ENCODE measurements at places on chromosomes 11 and 22. TPM values are rescaled to one million over a fixed set of nuclear protein-coding genes. Genes with fewer than 3 reads are reported as not detected.

The RGL4 gene
- not detected for total RNA-seq

The GLYAT gene
- 1.7 TPM for total RNA-seq

The DDI1 gene
- not detected for total RNA-seq

The C11orf16 gene
- not detected for total RNA-seq

The OR8K3 gene
- total RNA-seq: not detected

The OR51I1 gene
- 3.9 TPM for total RNA-seq

The P2RY2 gene
- total RNA-seq: 6.8 TPM

The POTEH gene
- not detected for total RNA-seq

The RASGRP2 gene
- total RNA-seq: 68.0 TPM

The RASL10A gene
- total RNA-seq: 3.3 TPM

The NAV2 gene
- total RNA-seq: 32.4 TPM

The CNGA4 gene
- not detected for total RNA-seq

The ARL14EP gene
- total RNA-seq: 19.0 TPM

The OR2AG1 gene
- not detected for total RNA-seq

The DDTL gene
- total RNA-seq: not detected

The DRD2 gene
- 0.39 TPM for total RNA-seq

The SYCE3 gene
- not detected for total RNA-seq

The MGAT3 gene
- total RNA-seq: 32.4 TPM

The TUBA8 gene
- total RNA-seq: 12.3 TPM

The CST6 gene
- not detected for total RNA-seq
